ENCODE measurements at places on chromosomes 5 and 9.

DNA sequence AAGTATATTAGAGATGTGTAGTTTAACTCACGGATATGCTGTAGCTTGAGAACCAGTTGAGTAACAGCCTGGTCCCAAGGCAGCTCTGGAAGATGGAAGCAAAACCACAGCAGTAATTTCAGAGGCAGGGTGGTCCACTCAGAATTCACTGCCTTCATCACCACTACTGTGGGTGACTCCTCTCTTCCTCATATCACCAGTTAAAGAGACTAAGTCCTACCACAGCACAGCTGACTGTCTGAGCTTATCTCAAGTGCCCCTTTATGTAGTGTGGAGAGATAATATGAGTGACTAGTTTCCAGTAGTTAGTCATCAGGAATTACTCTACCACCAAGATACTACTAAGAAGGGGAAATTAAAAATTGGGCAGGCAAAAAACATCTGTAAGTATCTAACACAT is 1571.2 kb upstream of the C9orf72 start:
- no peak for DNase-seq

DNA sequence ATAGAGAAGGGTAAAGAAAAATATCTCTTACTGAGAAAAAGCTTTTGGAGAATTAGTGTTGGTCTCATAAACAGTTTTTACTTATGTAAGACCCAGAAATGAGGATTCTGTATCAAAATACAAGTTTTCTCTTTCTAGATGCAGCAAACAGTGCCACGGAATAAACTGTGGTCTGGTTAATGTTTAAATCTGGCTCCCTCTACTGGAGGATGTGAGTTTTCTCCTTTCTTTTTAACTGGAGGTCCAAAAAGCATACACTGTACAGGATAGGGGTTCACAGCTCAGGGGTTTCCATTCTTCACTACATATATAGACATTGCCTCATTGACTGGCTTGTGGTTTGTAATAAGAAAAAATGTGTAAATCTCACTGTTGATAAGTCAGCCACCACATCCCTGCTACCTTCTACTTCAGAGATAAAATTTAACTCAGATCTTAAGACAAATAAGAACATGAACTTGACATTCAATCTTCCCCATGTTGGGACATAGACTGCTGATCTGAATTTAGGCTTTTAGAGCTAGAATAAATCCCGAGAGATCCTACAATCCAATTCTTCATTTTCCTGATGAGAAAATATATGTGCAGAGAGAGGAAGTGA is 98.9 kb downstream of the CFAP95 start:
- DNase-seq, result no peak

DNA sequence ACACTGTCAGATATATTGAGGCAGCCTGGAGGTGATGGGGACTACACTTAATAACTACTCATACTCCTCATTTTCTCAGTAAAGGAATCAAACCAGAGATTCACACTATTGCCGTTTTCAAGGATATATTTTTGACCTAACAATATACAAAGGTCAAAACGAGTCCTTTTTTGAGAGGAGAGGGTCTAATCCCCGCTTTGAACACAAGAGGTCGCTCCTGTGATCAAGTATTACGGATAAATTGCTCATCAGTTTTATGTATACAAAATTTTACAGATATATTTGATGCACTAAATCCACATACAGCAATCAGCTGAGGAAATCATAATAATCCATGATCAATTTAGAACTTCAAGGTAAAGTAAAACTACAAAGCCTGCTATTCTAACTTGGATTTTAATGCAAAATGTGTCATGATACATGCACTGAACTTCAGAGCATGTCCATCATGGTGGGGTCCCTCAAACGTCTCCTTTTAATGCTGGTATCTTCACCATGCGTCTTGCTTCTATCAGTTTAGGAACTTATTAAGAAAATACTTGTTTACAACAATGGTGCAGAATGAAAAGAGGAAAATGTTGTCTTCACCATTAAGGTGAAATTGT is 2.5 kb upstream of the ISL1 start:
- DNase-seq, result peak; percentile 18

DNA sequence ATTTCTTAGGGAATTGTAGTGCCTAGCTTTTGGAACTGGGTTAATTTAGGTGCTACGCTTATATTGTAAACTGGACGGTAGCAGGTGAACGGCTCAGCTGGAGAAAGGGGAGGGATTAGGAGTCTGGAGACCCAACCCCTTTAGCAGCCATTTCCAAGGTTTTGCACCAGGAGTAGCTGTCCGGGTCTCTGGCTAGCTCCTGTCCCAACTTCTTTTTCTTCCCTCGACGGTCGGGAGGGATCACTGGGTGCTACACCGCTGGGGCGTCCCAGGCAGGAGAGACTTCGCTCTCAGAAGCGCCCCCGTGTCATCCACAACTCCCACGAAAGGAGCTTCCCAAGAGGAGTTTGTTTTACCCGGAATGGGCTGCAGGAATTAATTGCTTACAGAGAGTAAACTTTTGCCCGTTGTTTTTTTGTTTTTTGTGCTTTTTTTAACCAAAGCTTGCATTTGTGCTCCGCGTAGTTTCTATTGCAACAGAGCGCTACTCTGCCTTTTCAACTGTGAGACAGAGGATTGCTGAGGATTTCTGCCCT is 1640.9 kb upstream of the C9orf72 start:
- DNase-seq, result no peak

- no peak for DNase-seq
These were observed 17.9 kb downstream of the STRBP start for GRCh38 chr9:123250504-123250903.

- no peak for DNase-seq
These were observed 82.0 kb downstream of the YIPF5 start for GRCh38 chr5:144088206-144089064.

- no peak for DNase-seq
These were observed 168.7 kb upstream of the RPS23 start for GRCh38 chr5:82446809-82447208.

DNA sequence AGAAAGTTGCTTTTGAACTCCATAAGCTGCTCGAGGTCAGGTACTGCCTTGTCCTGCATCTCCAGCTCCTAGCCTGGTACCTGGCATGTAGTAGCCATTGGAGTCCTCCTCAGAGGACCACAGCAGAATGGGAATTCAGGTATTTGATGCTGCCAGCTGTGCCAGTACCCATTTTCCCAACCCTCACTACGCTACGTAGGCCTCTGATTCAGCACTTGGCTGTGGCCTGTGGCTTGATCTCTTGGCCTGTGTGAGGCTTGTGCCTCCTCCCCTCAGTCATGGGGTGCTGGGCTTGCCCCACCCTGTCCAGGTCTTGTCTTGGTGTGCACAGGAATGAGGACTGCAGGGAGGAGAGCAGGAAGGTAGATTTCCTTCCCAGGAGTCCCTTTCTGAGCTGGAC is 11.8 kb downstream of the OTULIN start:
- peak; percentile 23 for DNase-seq

- DNase-seq, result no peak
These were observed 21.5 kb downstream of the OLFM1 start for GRCh38 chr9:135108831-135109510.

DNA sequence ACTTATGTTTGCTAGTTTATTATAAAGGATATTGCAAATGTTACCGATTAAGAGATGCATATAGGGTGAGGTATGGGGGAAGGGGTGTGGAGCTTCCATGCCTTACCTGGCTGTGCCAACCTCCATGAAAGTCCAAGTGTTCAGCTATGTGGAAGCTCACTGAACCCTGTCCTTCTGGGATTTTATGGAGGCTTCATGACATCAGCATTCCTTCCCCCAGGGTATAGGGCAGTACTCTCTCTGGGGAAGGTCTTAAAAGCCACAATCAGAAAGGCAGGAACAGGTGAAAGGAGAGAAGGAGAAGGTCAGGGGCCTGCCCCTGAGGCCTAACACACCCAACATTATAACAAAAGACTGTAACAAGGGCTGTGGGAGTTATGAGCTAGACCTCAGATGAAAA is 592.6 kb downstream of the PDE4D start:
- DNase-seq, result no peak

DNA sequence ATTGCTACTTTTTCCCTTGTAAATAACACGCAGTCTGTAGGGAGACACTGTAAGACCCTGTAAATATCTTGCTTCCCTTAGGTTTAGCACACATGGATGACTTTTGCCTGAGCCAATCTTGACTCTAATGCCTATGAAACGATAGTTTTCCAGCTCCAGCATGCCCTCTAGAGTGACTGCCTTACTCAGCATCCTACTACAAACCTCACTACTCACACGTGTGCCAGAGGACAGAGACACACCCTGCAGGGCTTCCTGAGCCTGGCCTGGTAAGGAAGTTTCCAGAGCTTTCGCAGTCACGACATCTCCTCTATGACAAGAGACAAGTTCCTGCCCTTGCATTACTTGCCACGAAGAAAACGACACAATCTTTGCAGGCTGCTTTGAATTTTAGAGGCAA is 138.1 kb downstream of the ATPSCKMT start:
- peak; percentile 18 for DNase-seq

GRCh38 chr9:116639251-116639741 is 47.8 kb upstream of the TRIM32 start:
- DNase-seq, result no peak

- no peak for DNase-seq
These were observed 484.8 kb upstream of the GRIA1 start for GRCh38 chr5:153005711-153006110.

DNA sequence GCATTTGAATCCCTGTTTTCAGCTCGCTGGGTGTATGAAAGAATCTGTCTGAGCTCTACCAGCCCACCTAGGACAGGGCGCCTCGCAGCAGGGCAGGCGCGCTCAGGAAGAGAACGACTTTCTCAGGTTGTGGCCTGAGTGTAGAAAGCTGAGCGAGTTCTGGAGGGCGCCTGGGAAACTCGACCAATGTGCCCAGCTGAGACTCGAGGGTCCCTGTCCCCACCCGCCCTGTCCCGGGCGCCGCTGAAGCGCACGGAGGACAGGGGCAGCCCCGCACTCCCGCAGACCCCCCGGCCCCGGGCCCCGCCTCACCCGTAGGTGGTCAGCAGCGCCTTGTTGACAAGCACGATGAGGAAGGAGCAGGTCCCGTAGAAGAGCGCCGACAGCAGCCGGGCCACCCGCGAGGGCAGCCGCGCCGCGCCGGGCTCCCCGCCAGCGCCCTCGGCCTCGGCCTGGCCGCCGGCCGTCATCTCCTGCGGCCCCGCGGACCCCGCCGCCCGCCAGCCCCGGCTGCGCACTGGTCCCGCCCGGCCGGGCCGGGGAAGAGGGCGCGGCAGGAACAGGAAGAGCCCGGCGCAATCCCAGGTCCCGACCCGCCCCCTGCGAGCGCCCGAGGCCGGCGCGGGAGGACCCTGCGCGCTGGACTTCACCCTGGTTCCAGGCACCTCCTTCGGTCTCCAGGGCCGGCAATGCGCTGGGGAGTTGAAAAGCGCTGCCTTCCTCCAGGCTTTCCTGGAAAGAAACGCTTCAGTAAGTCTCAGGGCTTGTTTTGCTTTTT is at the start of gene SLC35D2:
Gene SLC35D2 (minus strand): TSS at position 547 of the 778 bp plus-strand sequence. CDS start 77 bp downstream, at position 470.
- DNase-seq, result peak; percentile 7

- peak; percentile 48 for DNase-seq
These were observed at the start of gene PCDHB5 for GRCh38 chr5:141135030-141135717. Gene PCDHB5, plus strand, starts transcription at chr5:141135206. Its CDS starts 229 bp downstream, at chr5:141135435.

GRCh38 chr9:20558566-20559016 is 63.7 kb downstream of the MLLT3 start:
- DNase-seq, result peak; percentile 70

DNA sequence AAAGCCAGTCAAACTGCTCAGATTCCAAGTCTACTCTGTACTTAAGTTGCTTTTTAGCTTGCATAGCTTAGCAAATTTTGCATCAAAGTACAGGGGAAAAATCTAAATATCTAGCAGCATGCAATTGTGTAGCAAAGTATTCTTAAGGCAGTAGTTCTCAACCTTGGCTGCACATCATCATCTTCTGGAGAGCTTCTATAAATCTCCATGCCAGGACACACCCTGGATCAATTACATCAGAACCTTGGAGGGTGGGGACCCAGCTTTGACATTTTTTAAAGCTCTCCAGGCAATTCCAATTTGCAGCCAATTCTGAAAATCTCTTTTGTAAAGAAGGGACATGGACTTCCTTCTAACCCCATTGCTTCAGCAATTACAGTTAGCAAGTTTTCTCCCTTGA is 187.5 kb downstream of the SNCAIP start:
- no peak for DNase-seq

DNA sequence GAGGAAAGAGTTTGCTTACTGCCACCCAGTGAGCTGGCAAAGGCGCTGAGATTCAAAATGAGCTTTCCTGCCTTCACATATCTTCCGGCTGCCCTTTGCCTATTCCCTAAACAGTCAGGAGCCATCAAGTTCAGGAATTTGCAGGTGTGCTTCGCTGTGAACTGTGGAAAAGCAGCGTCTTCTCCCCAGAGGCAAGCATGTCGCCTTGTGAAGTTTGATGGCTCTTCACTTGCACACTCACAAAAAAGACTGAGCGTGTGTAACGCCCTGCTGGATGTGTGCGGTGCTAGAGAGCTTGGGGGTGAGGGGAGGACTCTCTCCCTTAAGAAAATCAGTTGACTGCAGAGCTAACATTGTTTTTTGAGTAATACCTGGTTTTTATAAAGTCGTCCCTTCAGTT is 288.7 kb downstream of the DOCK8 start:
- DNase-seq, result peak; percentile 20

GRCh38 chr5:169970911-169971765 is 9.2 kb downstream of the INSYN2B start:
- no peak for DNase-seq

DNA sequence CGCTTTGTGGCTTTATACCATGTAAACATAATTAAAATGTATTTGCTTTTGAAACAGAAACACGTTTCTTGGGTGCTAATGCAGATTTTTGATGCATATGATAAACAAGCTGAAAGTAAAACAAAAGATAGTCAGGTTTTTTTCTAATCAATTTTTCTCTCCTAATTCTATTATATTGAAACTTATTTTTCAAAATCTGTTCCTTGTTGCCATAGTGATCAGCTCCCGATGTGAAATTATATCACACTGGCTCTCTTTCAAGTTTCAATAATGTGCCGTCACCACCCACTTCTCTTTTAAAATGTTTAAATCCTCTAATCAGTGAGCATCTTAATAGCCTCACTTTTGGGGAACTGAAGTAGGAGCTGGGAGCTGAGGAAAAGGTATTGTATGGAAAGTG is 36.4 kb upstream of the DAPK1 start:
- no peak for DNase-seq

All from activated naive CD4-positive, alpha-beta T cell treated with anti-CD3 and anti-CD28 coated beads for 36 hours (primary cell).